GM20000 (cell line): ENCODE measurements at places on chromosomes 5 and 9.

- DNase-seq = no peak
Measured at GRCh38 chr9:128634111-128634510, 22.5 kb downstream of the DYNC2I2 start.

DNA sequence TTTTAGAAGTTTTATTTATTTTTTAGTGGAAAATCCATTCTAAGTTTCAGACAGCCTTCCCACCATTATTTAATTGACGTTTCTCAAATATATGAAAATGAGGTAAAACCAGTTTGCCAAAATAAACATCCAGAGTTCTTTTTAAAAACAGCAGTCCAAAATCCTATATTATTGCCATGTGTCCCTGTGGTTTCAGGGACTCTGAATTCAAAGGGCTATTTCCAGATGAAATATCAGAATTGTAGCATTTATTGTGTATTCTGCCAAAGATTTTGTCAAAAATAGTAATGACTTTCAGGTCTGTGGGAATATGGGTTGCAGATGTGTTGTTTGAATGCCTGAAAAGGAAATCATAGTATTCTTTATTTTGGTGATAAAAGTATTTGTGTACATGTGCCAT, 41.6 kb downstream of the XRCC4 start:
- no peak for DNase-seq

DNA sequence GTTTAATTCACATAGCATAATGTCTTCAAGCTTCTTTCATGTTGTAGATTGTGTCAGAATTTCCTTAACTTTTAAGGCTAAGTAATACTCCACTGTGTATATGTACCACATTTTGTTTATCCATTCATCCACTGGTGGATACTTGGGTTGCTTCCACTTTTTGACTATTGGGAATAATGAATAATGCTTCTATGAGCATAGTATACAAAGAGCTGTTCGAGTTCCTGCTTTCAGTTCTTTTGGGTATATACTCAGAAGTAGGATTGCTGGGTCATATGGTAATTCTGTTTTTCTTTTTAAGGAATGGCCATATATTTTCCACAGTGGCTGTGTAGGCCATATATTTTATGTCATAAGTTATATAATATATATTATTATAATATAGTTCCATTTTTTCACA, 3.6 kb upstream of the FAM120AOS start:
- no peak for DNase-seq

- no peak for DNase-seq
Measured at GRCh38 chr5:126003309-126003708, 419.9 kb upstream of the GRAMD2B start.

GRCh38 chr5:124071039-124071438, 559.1 kb downstream of the CSNK1G3 start:
- DNase-seq = no peak

- DNase-seq = peak; percentile 21
Measured at GRCh38 chr9:22050924-22051323, 41.8 kb upstream of the CDKN2B start.

- DNase-seq = no peak
Measured at GRCh38 chr9:108913391-108913790, 20.5 kb downstream of the ELP1 start.
